ENCODE measurements at places on chromosomes 1 and 21.

GRCh38 chr1:67463298-67463955 lies 33.2 kb upstream of the SERBP1 start:
- no peak for DNase-seq

DNA sequence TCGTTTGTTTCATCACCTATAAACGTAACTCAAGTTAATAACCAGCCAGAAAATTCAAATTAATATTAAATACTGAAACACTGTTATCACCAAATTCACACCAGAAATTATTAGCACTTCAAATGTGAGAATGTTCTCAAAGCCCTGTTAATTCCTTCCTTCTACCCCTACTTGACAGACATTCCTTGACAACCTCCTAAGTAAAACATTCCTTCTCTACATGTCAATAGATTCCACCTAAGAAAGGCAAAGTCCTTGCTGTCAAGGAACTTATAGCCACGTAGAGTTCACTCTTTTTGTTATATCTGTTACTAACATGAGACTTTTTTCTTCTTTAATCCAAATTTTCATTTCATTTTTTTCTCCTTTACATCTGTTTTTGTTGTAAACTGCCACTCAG lies 441.5 kb downstream of the SMYD3 start:
- no peak for DNase-seq

- DNase-seq, result no peak
Observed at GRCh38 chr1:64669098-64669675, 75.7 kb upstream of the RAVER2 start.

- DNase-seq, result peak; percentile 24
Observed at GRCh38 chr1:209106237-209106741, 477.2 kb upstream of the CAMK1G start.

DNA sequence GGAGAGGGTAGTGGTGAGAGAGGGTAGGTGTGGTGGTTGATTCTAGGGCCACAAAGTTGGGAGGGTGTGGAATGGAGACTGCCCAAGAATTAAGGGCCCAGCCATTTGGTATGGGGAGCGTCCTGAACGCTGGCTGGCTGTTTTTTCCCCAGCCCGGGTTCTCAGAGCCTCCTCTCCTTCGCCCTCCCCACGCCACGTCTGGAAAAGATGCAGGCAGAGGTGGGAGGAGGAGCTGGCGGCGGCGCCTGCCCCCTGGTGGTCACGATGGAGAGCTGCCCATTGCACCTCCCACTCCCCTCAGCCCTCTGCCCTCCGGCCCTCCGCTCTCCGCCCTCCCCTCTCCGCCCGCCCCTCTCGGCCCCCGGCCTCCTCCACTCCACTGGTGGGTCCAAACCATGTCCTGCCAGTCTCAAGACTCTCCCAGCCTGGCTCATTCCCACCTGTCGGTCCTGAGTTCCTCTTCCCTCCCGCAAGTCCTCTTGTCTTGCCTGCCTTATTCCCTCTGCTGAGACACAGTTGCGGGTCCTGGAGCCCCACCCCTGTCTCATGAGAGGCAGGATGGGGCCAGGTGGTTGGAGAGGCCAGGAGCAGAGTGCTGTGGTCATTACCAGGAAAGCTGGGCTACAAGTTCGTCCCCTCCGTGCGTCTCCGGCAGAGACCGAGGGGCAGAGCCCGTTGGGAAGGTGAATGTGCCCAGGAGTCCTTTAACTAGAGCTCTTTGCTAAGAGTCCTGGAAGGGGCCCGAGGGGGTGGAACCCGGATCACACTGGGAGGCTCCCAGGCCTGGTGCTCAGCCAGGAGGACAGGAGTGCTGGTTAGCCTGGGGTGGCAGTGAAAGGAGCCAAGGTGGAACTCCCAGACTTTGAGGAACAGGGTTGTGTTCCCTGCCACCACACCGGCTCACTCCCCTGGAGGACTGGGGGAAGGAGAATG lies 22.6 kb downstream of the ETNK2 start:
- peak; percentile 49 for DNase-seq

DNA sequence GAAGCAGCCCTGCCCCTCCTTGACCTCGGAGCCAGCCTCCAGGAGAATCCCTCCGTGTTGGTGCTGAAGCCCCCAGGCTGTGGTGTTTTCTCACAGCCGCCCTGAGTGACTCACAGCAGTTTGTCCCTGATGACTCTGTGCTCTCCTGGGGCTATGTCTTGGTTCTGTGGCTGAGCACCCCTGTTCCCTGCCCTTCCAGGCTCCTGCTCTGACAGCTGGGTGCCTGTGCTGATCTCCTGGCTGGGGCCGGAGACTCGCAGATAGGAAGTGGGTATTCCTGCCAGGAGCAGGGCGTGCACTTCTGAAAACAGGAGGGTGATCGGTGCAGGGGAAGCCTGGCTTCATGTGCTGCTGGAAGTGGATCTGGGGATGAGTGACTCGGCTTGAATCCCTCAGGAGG lies 34.5 kb downstream of the POFUT2 start:
- no peak for DNase-seq

GRCh38 chr1:30318413-30318812 lies 405.0 kb downstream of the MATN1 start:
- no peak for DNase-seq

DNA sequence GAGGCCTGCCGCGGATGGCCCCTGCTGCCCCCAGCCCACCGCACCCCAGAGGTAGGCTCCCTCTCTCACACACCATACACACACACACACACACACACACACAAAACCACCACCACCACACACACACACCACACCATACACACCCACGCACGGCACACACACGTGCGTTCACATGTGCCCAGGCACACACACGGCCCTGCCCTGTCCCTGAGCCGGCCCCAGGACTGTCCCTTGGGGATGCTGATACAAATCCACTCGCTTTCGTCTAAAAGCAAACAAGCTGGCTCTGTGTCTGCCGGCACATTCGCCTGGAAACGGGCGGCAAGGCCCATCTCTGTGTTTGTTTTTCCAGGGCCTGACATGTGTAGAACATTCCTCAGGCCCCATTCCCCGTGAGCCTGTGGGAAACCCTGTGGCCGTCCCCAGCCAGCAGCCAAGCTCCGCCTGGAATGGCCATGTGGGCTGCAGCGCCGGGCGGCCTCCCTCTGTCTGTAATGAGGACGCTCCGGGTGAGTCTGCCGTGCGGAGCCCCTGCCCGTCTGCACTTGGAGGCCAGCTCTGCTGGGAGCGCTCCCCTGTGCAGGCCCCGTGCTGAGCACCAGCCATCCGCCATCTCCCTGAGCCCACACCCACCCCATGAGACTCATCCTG lies 67.4 kb downstream of the DMRTB1 start:
- DNase-seq, result no peak

DNA sequence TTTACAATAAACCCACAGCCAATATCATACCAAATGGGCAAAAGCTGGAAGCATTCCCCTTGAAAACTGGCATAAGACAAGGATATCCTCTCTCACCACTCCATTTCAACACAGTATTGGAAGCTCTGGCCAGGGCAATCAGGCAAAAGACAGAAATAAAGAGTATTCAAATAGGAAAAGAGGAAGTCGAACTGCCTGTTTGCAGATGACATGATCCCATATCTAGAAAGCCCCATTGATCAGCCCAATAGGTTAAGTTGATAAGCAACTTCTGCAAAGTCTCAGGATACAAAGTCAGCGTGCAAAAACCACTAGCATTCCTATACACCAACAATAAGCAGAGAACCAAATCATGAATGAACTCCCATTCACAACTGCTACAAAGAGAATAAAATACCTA lies 235.5 kb downstream of the DPYD start:
- DNase-seq, result no peak

- DNase-seq, result no peak
Observed at GRCh38 chr1:115732316-115732715, 36.2 kb downstream of the CASQ2 start.

- DNase-seq, result no peak
Observed at GRCh38 chr1:33410091-33410701, 20.7 kb downstream of the PHC2 start.

DNA sequence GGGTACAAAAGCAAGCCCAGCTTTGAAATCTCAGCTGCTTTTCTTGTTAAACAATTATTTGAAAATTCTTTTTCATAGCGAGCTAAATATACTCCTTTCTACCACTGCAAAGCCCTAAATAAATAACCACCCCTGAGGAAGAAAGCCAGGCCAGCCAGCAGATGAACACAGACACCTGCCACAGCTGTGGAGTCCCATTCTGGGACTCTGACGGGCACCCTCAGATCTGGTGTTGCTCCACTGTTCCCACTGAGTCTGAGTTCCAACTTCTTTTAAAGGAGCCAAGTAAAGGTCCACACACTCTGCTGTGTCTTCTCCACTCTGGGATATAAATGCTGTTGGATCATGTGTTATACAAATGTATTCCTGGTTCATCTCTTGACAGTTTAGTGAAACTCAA lies 77.6 kb upstream of the COA6 start:
- no peak for DNase-seq

DNA sequence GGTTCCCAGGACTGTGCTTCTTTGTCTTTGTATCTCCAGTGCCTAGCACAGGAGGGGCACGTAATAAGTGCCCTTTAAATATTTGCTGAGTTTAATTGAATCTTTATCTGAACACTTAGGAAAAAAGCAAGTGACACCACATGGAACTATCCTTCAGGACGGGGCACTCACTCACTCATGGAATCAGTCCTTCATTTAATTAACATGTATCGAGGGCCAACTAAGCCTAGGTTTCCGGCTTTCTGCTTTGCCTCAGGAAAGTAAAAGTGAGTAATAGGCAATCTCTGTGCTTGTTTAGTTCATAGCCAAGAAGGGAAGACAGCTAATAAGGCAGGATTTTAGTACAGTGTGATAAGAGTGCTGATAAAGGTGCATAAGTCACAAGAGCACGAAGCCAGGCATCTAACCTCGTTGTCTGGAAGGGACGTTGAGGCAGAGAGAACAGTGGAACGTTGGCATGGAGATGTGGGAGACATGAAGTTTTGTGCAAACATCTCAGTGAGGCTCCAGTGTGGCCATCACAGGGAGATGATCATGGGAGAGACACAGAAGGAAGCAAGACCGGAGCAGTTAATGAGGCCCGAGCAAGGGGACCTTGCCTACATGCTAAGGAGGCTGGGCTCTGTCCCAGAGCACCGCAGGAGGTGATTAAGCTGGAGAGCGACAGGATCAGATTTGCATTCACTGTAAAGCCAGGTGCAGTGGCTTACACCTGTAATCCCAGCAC lies 54.1 kb upstream of the TRIM67 start:
- DNase-seq, result no peak

- DNase-seq, result no peak
Observed at GRCh38 chr1:94907136-94907535, 19.8 kb downstream of the CNN3 start.

- no peak for DNase-seq
Observed at GRCh38 chr21:36323032-36323431, 3.0 kb downstream of the MORC3 start.

- DNase-seq, result no peak
Observed at GRCh38 chr1:21638531-21639341, 30.4 kb downstream of the RAP1GAP start.

DNA sequence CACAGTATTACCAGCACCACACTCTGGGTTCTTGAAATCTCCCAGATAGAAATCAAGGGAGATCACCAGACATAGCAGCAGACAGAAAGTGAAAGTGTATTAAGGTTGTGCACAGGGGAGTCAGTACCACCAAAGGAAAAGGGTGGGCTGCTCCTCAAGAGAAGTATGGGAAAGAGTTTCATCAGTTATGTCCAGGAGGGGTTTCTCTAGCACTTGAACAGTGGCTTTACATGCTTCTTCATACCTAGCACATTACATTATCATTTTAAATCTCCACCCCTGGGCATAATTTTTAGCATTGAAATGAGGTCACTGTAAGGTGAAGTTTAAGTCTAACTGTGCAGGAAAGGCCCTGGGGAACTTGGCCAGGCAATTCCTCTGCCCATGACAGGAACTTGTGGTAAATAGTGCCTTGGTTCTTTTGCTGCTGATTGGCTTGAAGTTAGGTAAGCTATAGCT lies 601.0 kb downstream of the NUF2 start:
- DNase-seq, result peak; percentile 12

GRCh38 chr1:31153423-31153822 lies 86.3 kb downstream of the NKAIN1 start:
- DNase-seq, result no peak

DNA sequence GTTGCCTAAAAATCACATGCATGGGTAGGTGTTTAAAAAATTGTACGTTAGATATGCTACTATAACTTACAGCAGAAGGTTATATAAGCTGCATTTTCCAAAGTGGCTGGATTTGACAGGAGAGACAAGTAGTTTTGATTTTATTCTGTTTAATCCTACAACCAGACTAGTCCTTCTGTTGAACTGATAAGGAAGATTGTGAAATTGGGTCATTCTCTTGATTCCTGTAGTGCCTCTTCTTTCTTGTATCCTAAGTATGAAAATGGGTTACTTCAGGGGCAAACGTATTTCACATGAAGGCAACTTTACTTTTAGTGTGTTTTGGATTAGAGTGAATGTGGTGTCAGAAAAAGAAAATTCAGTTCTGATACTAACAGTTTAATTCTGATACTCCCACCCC lies 19.0 kb downstream of the CDC42 start:
- no peak for DNase-seq

DNA sequence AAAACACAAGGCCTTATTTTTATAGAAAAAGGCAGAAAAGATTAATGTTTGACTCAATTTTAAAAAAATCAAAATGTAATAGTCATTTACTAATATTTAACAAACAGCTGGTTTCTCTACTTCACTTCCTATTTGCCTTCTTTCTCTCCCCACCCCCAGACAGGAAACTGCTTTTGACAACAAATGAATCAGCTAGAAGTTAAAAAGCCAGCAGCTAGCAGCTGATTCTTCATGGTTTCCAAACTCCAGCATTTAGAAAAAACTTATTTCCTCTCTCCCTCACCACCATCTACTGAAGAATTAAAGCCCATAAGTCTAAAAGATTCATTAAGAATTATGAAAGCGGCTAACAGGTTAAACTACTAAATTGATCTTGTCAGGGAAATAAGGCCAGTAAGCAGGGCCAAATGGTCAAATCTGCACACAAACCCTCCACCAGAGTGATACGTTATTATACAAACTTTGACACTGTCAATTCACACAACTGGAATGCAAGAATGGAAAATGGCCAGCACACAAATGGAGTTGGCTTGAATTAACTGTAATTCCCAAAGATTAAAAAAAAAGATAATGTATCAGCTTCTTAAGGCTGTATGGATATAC lies 4.0 kb downstream of the WDR26 start:
- DNase-seq, result peak; percentile 20

GRCh38 chr1:204728045-204728444 lies 42.5 kb upstream of the LRRN2 start:
- DNase-seq, result no peak

- DNase-seq, result no peak
Observed at GRCh38 chr1:69058454-69058853, 509.3 kb upstream of the LRRC7 start.

GRCh38 chr1:21082073-21082472 lies 94.6 kb downstream of the EIF4G3 start:
- no peak for DNase-seq

GRCh38 chr1:165686971-165687433 lies 11.4 kb downstream of the ALDH9A1 start:
- DNase-seq, result no peak

GRCh38 chr1:7458946-7459345 lies 312.1 kb upstream of the VAMP3 start:
- DNase-seq, result no peak
